Pulmonary artery endothelial cell (primary cell): ENCODE measurements at places on chromosomes 7 and 10.

GRCh38 chr10:49688920-49689319 lies 9.5 kb downstream of the C10orf53 start:
- DNase-seq: no peak

DNA sequence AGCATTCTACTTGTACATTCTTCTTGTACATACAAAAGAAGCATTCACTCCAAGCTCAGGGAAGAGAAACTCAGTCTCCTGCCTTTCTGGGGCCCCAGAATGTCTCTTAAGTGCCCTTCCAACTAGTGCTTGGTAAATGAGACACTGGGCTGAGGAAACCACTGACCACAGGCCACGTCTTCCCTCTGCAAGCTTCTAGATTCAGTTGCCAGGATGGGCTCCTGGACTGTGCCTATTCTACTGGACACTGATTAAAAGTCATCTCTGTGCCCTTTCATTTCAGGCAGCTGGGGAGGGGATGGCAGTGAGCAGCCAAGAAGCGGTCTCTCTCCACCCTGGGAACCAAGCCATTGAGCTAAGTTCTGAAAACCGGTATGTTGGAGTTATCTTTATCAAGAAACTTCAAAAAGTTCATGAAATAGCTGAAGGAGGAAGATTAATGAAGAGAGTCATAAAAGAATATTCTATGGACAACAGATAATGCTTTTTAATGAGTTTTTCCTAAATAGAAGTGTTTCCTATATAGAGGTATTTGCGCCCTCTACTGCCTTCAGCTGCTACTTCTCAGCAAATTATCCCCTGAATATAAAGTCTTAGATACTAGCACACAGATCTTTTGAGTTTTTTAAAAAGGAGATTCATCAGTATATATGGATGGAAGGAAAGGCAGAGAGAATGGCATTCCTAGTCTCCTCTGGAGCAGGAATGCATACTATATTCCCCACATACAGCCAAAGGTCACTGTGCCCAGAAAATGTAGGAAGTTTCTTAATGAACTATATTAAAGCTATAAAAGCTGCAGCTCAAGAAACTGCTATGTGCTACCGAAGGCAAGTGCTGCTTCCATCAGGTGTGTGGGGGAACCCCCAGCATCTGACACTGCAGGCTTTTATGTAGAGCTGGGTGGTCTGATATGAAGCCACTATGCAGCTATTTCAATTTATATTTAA lies 8.4 kb upstream of the IFIT1B start:
- no peak for DNase-seq

GRCh38 chr7:79872176-79872575 lies 262.5 kb upstream of the GNAI1 start:
- DNase-seq: no peak

GRCh38 chr7:83610649-83611304 lies 38.2 kb downstream of the SEMA3E start:
- DNase-seq: no peak

GRCh38 chr10:31419394-31420063 lies 100.5 kb downstream of the ZEB1 start:
- DNase-seq: no peak
